ENCODE measurements at places on chromosomes 6 and 20.
A peak's percentile ranks its signal among the peaks of the same experiment; 100 is the strongest.

DNA sequence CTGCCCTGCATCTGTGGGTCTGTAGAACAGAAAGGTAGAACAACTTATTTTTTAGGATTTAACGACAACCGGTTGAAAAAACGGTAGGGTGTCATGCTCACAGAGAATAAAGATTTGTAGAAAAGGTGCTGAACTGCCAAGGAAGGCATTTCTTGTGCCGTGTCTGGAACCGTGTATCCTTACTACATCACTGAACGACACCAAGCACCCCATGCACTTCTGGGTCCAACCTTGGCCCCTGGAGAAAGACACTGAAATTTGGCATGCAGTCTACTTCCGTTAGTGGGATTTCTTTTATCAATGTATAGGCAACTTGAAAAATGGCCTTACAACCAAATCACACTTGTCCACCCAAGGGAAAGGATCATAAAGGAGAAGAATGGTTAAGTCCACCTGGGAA, 145.5 kb downstream of the ZMYND8 start:
- no peak for DNase-seq

- DNase-seq: no peak
Observed at GRCh38 chr6:166112580-166112979, 55.1 kb downstream of the TBXT start.

GRCh38 chr20:33803921-33804337, 7.2 kb upstream of the CHMP4B start:
- DNase-seq: no peak

DNA sequence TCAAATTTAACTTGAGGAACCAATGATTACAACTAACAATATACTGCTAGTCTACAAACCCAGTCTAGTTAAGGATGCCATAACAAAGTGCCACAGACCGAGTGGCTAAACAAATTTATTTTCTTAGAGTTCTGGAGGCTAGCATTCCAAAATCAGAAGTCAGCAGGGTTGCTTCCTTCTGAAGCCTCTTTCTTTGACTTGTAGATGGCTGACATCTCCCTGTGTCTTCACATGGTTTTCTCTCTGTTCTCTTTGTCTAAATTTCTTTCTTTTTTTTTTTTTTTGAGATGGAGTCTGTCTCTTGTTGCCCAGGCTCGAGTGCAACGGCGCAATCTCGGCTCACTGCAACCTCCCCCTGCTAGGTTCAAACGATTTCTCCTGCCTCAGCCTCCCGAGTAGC, 56.1 kb downstream of the NCOA3 start:
- DNase-seq: no peak

GRCh38 chr6:14573267-14573666, 455.7 kb downstream of the CD83 start:
- no peak for DNase-seq

DNA sequence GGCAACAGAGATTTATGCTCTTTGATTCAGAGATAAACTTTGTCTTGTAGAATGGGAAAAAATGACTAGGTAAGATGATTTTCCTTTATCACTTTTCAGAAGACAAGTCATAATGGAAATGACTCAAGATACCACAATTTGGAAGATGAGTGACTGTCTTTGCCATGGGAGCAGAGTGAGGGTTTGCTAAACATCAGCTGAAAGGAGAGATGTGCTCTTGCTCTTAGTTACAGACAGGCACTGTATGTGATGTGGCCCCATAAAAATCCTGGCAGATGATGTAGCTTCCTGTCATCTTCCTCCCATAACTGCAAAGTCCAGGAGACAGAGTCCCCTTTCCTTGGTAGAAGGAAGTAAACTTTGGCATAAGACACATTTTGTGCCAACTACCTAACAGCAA, 47.6 kb downstream of the BACH2 start:
- DNase-seq: no peak

- DNase-seq: no peak
Observed at GRCh38 chr6:129749749-129750120, 39.8 kb upstream of the ARHGAP18 start.

DNA sequence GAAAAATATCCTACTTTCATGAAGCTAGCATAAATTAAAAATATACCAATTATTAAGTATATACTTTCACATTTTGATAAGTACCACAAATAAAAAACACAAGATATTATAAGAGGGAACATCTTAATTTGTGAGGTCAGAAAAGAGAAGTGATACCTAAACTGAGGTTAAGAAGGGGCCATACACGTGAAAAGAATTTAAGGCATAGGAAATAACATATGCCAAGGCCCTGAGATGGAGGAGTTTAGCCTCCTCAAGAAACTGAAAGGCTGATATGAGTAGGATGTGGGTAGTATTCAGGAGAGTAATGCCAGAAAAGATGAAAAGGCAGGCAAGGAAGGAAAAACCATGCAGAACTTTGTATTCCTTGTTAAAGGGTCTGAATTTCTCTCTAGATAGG, 116.6 kb upstream of the HTR1E start:
- no peak for DNase-seq

- DNase-seq: no peak
Observed at GRCh38 chr6:126312013-126312665, 27.8 kb upstream of the CENPW start.

DNA sequence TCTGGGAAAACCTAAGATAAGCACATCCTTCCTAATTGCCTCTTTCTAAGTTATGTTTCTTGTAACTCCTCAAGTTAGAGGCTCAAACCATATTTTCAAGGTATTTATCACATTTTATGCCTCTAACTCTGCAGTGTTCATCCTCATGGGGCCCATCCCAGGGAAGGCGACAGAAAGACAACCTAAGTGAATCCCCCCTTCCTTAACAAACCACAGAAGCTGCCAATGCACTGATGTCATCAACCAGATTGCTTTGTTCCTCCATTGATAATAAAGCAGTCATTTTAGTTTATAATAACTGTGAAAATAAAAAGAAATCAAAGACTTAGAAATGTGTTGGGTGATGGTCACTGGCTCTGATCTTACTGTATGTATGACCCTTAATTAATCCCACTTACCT, 119.5 kb upstream of the TCF21 start:
- DNase-seq: no peak

DNA sequence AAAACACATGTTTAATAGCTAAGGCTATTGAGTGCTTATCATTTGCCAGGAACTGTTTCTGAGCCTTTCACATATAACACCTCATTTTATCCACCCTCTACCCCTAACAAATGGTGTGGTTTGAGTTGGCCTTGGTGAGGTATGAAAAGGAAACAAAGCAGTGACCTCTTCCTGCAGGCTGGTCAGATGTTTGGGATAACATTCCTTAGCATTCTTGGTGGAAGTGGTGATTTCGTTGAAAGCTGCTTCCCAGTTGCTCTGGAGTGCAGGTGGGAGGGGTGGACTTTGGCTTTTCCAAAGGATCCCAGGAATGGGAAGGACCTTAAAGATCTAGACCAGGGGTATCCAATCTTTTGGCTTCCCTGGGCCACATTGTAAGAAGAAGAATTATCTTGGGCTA, 41.3 kb downstream of the CARMIL1 start:
- no peak for DNase-seq

DNA sequence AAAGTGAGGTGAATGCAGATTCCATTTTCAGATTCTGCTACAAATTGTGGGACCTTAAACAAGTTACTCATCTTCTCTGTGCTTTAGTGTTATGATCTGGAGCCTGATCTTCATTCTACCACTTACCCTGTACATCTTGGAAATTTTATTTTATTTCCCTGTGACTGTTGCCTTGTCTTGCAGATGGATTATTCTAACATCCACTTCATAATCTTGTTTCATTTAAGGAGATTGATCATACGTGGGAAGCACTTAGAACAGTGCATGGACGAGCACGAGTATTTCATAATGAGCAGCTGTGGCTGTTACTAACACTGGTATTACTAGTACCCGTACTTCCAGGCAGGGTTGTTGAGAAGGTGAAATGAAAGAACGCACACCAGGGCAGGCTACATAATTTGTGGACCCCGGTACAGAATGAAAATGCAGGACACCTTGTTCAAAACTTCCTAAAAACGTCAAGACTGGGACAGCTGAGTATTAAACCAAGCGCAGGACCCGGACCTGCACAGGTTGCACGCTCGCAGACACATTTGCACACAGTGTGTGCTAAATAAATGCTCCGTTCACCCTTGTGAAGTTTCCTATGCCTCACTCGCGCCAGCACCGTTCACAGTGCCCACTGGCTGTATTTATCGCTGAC, 535 bp upstream of the CCDC170 start:
- no peak for DNase-seq

- DNase-seq: no peak
Observed at GRCh38 chr20:44504402-44505307, 17.2 kb downstream of the SERINC3 start.

GRCh38 chr20:63167026-63167917, 48.7 kb downstream of the YTHDF1 start:
- no peak for DNase-seq

DNA sequence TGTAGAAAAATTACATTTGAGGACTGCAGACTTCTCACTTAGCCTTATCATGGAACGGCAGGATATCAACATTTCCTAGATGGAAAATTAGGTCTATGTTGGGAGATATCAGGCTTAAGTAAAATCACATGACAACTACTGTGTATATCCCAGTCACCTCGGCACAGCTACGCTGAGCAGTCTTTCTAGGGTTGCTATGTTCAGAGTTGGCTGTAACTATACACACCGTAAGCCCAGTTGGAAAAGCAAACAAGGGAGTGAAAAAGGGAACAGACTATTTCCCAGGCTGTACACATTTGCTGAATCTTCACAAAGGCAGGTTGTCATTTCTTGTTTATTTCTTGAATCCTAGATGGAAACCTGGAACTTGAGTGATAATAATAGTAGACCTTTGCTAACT, 80.7 kb upstream of the PTPRK start:
- no peak for DNase-seq

DNA sequence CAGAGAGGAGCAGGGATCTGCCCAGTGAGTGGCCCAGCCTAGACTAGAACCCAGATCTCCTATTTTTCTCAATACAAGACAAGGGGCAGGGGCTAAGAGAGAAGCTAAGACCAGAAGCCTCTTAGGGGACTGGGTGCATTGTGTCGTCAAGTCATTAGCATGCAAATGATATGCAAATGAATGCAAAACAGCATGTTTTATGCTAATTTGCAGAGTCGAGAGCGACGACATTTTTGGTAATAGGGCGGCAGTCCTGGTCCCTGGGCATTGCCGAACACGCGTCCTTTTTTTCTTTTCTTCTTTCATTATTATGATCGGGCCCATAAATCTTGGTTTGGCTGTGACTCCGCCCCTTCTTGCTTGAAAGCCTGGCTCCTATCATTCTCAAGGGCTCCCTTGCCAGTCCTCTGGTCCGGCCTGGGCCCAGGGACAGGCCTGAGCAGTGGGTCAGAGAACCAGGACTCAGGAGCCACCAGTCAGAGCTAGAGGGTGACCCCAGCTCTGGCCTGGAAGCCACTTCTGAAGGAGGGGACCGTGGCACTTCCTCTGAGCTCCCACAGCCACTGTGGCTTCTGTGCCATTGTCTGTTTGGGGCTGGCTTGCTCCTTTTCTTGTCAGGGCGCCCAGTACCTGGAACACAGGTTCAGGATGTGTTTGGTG, 32.0 kb upstream of the SCRT2 start:
- no peak for DNase-seq

DNA sequence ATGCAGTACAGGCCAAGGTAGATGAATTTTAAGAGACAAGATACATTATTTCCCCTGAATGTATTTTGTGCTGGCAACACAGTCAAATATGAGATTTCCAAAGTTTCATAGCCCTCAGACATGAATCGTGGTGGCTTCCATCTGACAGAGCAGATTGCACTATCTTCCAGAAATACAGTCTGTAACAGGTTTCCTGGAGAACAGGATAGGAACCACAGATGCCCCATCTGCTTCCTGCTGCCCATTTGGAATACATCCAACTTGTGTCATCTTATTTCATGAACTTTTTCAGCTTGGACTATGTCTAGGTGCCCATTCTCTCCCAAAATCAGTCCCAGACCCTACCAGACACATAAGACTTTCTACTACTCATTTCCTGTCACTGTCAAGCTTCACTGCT, 426.0 kb downstream of the KIF16B start:
- no peak for DNase-seq

GRCh38 chr6:71124340-71124739, 164.3 kb upstream of the OGFRL1 start:
- DNase-seq: no peak

- DNase-seq: peak; percentile 36
Observed at GRCh38 chr20:50191065-50191543, 474 bp downstream of the CEBPB start.

DNA sequence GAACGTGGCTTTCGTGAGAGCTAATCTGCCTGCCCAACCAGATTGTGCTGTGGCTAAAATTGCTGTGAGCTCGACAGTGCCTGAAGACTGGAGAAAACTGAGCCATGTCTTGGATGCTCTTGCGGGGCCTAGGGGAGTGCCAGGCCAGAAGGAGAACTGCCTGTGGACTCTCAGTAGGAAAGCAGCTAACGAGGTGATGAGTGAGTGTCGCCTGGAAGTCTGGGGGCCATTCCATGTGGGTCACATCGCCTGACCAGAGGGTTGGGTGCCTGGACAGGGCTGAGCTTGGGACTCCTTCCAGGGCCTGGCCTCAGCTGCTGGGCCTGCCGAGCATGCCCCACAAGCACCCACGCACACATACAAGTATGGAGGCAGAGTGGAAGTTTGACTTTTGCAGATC, 166.5 kb downstream of the VEGFA start:
- no peak for DNase-seq

DNA sequence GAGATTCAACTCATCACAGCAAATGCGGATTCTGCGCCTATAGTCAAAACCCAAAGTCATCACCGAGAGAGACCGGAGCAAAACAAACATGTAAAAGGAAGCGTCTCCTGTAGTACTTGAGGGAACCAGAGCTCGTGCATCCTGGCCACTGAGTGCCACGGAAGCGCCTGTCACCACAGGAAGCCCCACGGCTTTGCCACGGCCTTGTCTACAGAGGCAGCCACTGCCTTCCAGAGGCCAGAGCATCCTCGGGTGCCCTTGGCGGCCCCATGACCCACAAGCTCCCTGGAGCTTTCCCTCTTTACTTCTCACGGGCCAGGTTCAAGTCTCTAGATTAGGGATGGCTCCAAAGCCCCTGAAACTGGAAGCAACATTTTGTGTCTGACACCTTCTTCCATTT, 7.5 kb downstream of the TCFL5 start:
- no peak for DNase-seq

- no peak for DNase-seq
Observed at GRCh38 chr20:51122931-51123658, 100.2 kb upstream of the KCNG1 start.

DNA sequence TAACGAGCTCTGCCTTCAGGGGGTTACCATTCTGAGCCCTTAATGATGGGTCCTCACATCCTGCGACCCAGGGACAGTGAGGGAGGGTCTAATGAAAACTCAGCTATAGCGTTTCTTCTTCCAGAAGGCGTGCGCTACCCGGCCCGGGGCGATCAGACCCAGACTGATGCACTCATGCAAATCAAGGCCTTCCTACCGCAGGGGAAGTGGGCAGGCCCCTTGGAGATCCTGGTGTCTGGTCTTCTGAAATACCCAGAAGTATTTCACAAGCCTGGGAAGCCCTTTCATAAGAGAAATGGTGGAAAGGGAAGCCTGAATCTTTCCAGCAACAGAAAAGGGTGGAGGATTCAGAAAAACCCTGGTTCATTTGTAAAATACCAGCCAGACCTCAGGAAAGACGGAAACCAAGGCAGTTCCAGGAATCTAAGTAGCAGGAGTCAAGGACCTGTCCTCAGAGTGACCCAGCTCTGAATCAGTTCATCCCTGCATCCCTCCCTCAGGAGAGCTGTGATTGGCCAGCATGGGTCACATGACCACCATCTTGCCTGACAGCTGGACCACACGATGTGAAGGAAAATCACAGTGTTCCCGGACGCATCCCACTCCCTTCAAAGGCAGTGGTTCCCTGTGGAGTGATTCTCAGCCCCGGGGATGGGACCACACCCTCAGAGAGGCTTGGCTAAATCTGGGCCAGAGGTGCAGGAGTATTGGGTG, 12.7 kb downstream of the BFSP1 start:
- DNase-seq: no peak

GRCh38 chr20:35049776-35050352, 42.7 kb downstream of the TRPC4AP start:
- DNase-seq: no peak

Measured in stimulated activated CD8-positive, alpha-beta memory T cell treated with anti-CD3 and anti-CD28 coated beads, Interleukin-4, amount 100 ng/mL, for 24 hours (primary cell).